ENCODE measurements at places on chromosomes 5 and 9. TPM values are rescaled to one million over a fixed set of nuclear protein-coding genes. Genes with fewer than 3 reads are reported as not detected.

- H3K27me3 ChIP-seq, result peaks cover 94% of the 10 kb centered on the region
- H3K4me3 ChIP-seq, result peak overlapping the region; percentile 44
- H3K27ac ChIP-seq, result no peak overlapping the region
- no peaks in the 10 kb centered on the region for H3K36me3 ChIP-seq
- DNase-seq, result no peak
- H3K4me1 ChIP-seq, result peaks cover 52% of the 10 kb centered on the region
Observed at GRCh38 chr5:50967009-50967562, 300.6 kb downstream of the PARP8 start.

DNA sequence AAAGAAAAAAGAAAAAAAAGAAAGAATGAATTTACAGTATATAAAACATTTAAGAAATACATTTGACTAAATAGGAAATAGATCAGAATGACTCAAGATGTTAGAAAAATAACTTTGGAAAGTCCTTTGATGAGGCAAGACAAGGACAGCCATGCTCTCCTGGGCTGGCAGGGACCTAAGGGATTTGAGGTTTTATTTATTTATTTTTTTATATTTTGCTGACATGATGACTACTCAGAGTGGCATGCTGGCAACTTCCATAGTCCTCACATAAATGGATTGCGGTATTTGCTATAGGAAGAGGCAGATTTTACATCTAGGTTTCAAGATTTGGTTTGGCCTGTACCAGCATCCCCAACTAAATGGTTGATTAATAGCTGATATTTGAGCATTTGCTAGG lies 17.7 kb downstream of the SLC28A3 start:
- H3K36me3 ChIP-seq, result no peaks in the 10 kb centered on the region
- H3K4me3 ChIP-seq, result no peak overlapping the region
- H3K27me3 ChIP-seq, result no peaks in the 10 kb centered on the region
- DNase-seq, result no peak

GRCh38 chr5:55918087-55919035 lies 67.2 kb downstream of the IL31RA start:
- DNase-seq, result no peak
- H3K27ac ChIP-seq, result no peak overlapping the region
- H3K4me3 ChIP-seq, result no peak overlapping the region
- no peaks in the 10 kb centered on the region for H3K27me3 ChIP-seq
- H3K4me1 ChIP-seq, result peaks cover 16% of the 10 kb centered on the region

GRCh38 chr5:15938961-15939360 lies 240.6 kb downstream of the MARCHF11 start:
- H3K27ac ChIP-seq, result no peak overlapping the region
- H3K4me1 ChIP-seq, result no peaks in the 10 kb centered on the region
- H3K4me3 ChIP-seq, result no peak overlapping the region
- no peaks in the 10 kb centered on the region for H3K36me3 ChIP-seq

DNA sequence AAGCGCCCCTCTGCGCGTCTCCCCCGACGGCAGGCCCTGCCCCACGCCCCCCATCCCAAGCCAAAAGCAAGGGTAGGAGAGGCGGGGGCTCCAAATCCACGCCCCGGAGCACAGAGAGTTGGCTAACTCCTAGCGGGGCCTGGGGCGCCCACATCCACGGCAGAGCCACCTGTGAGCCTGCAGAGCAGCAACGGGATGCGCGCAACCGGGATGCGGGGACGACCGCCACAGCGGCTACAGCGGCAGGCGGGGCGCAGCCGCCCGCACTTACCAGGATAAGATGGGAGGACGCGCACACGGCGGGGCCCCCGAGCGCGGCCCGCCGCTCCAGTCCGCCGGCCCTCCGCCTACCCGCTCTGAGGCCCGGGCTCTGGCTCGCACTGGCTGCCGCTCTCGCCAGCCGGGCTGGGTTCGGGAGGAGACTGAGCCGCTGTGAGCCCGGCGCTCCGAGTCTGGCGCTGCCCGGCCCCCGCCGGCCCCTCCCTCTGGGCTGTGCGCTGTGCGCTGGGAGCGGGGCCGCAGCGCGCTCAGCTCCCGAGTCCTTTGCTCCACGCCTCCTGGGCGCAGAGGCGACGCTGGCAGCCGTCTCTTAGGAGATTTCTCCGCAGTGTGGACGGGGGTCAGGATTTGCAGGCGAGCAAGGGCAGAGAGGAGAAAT lies at the start of gene SLC24A2:
Gene SLC24A2 (minus strand): TSS at position 424 of the 658 bp plus-strand sequence.
- no peak for DNase-seq
- H3K36me3 ChIP-seq, result no peaks in the 10 kb centered on the region
- no peak within 1 kb of the TSS for H3K27ac ChIP-seq
- H3K4me1 ChIP-seq, result peaks cover 8% of the 10 kb centered on the region
- H3K27me3 ChIP-seq, result peaks cover 48% of the 10 kb centered on the region

DNA sequence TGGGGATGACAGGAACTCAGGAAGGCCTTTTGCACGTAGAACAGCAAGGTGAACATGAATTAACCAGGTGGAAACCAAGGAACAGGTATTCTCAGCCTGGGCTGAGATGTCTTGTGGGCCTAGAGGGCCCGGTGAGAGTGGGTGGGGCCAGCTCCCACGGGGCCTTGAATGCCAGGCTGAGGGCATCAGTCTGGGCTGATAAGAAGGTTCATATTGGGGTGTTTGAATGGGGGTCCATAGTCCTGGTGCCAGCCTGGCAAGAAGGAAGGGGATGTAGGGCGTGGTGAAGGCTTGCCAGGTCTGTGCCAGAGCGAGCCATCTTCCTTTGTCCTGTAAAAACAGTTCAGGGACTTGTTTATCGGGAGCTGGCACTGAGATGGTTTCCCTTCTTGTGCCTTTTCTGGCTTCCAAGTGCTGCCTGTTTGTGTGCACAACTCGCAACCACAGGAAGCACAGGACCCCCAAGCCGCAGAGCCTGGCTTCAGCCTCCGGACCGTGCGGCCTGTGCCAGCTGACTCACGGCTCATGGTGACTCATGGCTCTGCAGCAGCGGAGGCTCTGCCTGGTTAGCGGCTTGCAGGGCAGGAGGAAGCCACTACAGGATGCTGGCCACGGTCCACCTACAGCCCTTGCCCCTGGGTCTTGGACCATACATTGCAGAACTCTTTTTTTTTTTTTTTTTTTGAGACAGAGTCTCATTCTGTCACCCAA lies 2.4 kb downstream of the CARD19 start:
- H3K4me3 ChIP-seq, result peak overlapping the region; percentile 98
- H3K4me1 ChIP-seq, result peaks cover 83% of the 10 kb centered on the region
- peak overlapping the region; percentile 90 for H3K27ac ChIP-seq
- H3K36me3 ChIP-seq, result peaks cover 4% of the 10 kb centered on the region

The SEMA4D gene
- 99.9 TPM for polyA plus RNA-seq

DNA sequence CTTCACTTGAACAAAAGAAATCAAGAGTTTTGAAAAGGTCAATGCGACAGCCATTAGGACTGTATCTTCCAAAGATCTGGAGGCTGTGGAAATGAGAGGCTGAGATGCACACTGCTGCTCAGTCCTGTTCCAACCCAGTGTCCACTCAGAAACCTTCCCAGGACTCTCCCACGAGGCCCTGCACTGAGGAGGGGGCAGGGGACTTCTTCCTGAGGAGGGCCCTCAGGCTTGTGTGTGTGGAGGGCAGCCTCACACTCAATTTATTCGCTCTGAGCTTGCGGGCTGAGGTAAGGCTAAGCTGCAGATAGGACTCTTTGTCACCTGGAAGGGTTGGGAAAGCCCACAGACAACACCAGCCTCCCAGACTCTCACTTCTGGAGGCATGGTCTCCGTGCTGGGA lies 69.6 kb upstream of the ROR2 start:
- no peak for DNase-seq
- no peak overlapping the region for H3K27ac ChIP-seq
- H3K36me3 ChIP-seq, result no peaks in the 10 kb centered on the region
- no peaks in the 10 kb centered on the region for H3K27me3 ChIP-seq

DNA sequence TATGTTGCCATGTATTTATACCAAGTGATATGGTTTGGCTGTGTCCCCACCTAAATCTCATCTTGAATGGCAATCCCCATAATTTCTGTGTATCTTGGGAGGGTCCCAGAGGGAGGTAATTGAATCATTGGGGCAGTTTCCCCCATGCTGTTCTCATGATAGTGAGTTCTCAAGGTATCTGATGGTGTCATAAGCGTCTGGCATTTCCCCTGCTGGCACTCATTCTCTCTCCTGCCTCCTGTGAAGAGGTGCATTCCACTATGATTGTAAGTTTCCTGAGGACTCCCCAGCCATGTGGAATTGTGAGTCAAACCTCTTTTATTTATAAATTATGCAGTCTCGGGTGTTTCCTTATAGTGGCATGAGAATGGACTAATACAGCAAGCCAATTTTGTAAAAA lies 140.8 kb upstream of the ADAMTSL1 start:
- no peaks in the 10 kb centered on the region for H3K27me3 ChIP-seq
- no peak overlapping the region for H3K4me3 ChIP-seq
- no peak for DNase-seq
- no peaks in the 10 kb centered on the region for H3K36me3 ChIP-seq
- no peaks in the 10 kb centered on the region for H3K4me1 ChIP-seq

- peaks cover 6% of the 10 kb centered on the region for H3K36me3 ChIP-seq
- H3K4me1 ChIP-seq, result peaks cover 4% of the 10 kb centered on the region
- H3K27ac ChIP-seq, result no peak overlapping the region
- no peak overlapping the region for H3K4me3 ChIP-seq
Observed at GRCh38 chr9:5949103-5949699, 58.5 kb downstream of the MLANA start.

DNA sequence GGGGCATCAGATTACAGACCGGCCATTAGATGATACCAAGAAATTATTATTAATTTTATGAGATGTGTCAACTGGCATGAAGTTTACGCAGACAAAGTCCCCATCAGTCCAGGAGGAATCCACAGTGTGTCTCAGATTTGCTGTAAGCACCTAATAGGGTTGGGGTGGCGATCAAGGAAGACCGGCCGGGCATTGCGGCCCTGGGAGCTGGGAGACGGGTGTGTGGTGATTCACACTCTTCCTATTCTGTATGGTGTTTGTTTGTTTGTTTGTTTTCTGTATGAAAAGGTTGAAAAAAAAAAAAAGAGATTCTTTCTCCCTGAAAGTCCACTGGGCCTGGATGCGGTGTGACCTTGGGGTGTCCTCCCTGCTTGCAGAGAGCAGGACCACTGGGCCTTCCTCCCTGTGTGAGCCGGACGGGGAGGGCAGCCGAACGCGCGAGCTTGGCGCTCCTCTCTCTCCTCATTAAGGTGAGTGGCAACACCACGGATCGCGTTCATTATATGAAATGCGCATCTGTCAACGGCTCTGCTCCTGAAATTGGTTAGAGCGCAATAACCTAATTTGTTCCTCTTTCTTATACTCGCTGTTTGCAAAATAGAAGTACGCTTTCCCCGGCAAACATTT lies 15.1 kb downstream of the RASGEF1C start:
- H3K36me3 ChIP-seq, result no peaks in the 10 kb centered on the region
- no peak overlapping the region for H3K27ac ChIP-seq
- no peaks in the 10 kb centered on the region for H3K27me3 ChIP-seq
- H3K4me1 ChIP-seq, result no peaks in the 10 kb centered on the region
- DNase-seq, result no peak

GRCh38 chr5:81522571-81522970 lies 128.6 kb upstream of the ACOT12 start:
- no peaks in the 10 kb centered on the region for H3K4me1 ChIP-seq
- H3K27me3 ChIP-seq, result no peaks in the 10 kb centered on the region
- H3K36me3 ChIP-seq, result no peaks in the 10 kb centered on the region
- H3K27ac ChIP-seq, result no peak overlapping the region
- DNase-seq, result no peak

DNA sequence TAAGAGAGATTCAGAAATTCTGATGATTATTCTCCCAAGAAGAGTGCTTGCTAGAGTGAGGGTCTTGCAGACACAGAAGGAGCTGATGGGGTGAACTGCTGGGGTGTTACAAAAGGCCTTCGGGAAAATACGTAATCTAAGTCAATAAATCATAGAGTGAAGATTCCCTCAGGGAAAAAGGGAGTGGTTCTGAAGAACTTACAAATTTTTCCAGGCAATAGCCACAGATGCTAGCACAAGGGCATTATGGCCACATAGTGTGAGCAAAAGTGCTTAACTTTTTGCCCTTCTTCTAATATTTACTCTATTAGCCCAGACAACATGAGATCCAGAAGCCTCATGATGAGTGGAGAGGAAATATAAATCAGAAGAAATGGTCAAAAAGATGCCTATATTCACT lies 137.3 kb downstream of the TMC1 start:
- no peaks in the 10 kb centered on the region for H3K4me1 ChIP-seq
- no peak overlapping the region for H3K4me3 ChIP-seq
- no peak overlapping the region for H3K27ac ChIP-seq
- H3K27me3 ChIP-seq, result peaks cover 19% of the 10 kb centered on the region

The DDX31 gene
- 1.1 TPM for polyA plus RNA-seq

- H3K27me3 ChIP-seq, result no peaks in the 10 kb centered on the region
- no peak overlapping the region for H3K4me3 ChIP-seq
- no peaks in the 10 kb centered on the region for H3K36me3 ChIP-seq
- H3K27ac ChIP-seq, result no peak overlapping the region
- no peak for DNase-seq
- peaks cover 17% of the 10 kb centered on the region for H3K4me1 ChIP-seq
Observed at GRCh38 chr5:53944981-53945380, 365.4 kb downstream of the ARL15 start.

- H3K27me3 ChIP-seq, result no peaks in the 10 kb centered on the region
- H3K4me1 ChIP-seq, result peaks cover 4% of the 10 kb centered on the region
- DNase-seq, result peak; percentile 75
- H3K4me3 ChIP-seq, result no peak overlapping the region
- H3K27ac ChIP-seq, result no peak overlapping the region
- H3K36me3 ChIP-seq, result no peaks in the 10 kb centered on the region
Observed at GRCh38 chr9:137021979-137022661, 5.9 kb downstream of the ABCA2 start.

The IFNW1 gene
- polyA plus RNA-seq, result not detected

- DNase-seq, result no peak
- H3K36me3 ChIP-seq, result no peaks in the 10 kb centered on the region
- no peaks in the 10 kb centered on the region for H3K27me3 ChIP-seq
- no peak overlapping the region for H3K27ac ChIP-seq
Observed at GRCh38 chr5:3179220-3179619, 416.4 kb upstream of the IRX1 start.

GRCh38 chr5:138605254-138605972 lies 30.2 kb upstream of the HSPA9 start:
- no peak for DNase-seq
- no peaks in the 10 kb centered on the region for H3K36me3 ChIP-seq
- H3K27me3 ChIP-seq, result no peaks in the 10 kb centered on the region
- H3K4me3 ChIP-seq, result no peak overlapping the region

DNA sequence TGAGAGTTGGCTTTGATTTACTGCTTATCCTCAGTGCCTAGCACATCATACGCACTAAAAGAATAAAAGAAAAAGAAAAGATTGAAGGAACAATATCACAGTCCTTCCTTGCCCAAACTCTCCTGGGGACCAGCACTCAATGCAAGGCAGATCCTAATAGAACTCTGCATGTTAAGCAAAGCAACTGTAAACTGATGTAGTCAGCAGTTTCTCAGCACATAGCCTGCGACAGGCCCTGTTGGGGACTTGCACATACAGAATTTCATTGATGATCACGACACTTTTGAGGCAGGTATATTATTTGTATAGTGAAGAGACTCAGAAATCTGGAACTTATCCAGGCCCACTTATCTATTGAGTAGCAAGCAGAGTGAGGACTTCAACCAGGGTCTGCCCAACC lies 15.4 kb downstream of the NIPAL4 start:
- H3K27me3 ChIP-seq, result no peaks in the 10 kb centered on the region
- peaks cover 15% of the 10 kb centered on the region for H3K4me1 ChIP-seq
- H3K36me3 ChIP-seq, result peaks cover 41% of the 10 kb centered on the region
- H3K27ac ChIP-seq, result no peak overlapping the region

The LECT2 gene
- polyA plus RNA-seq, result not detected

GRCh38 chr5:96433066-96433447 lies at the start of gene PCSK1:
Gene PCSK1 (minus strand): TSS chr5:96433248. CDS start chr5:96433042, 206 bp downstream.
- no peak within 1 kb of the TSS for H3K27ac ChIP-seq
- peaks cover 56% of the 10 kb centered on the region for H3K27me3 ChIP-seq
- H3K36me3 ChIP-seq, result no peaks in the 10 kb centered on the region
- H3K4me1 ChIP-seq, result no peaks in the 10 kb centered on the region
- no peak for DNase-seq

- H3K4me1 ChIP-seq, result peaks cover 80% of the 10 kb centered on the region
- no peak for DNase-seq
- H3K27ac ChIP-seq, result peak overlapping the region; percentile 97
- no peak overlapping the region for H3K4me3 ChIP-seq
- no peaks in the 10 kb centered on the region for H3K27me3 ChIP-seq
- peaks cover 15% of the 10 kb centered on the region for H3K36me3 ChIP-seq
Observed at GRCh38 chr5:132493241-132493640, 2.7 kb upstream of the IRF1 start.
